ENCODE measurements at places on chromosomes 13 and 19.

- DNase-seq: peak; percentile 23
Observed at GRCh38 chr19:48836089-48837017, at the start of gene HSD17B14. Gene HSD17B14, minus strand, starts transcription at chr19:48836491. Its CDS starts 80 bp downstream, at chr19:48836411.

- no peak for DNase-seq
Observed at GRCh38 chr19:32709032-32709431, 10.5 kb upstream of the TDRD12 start.

DNA sequence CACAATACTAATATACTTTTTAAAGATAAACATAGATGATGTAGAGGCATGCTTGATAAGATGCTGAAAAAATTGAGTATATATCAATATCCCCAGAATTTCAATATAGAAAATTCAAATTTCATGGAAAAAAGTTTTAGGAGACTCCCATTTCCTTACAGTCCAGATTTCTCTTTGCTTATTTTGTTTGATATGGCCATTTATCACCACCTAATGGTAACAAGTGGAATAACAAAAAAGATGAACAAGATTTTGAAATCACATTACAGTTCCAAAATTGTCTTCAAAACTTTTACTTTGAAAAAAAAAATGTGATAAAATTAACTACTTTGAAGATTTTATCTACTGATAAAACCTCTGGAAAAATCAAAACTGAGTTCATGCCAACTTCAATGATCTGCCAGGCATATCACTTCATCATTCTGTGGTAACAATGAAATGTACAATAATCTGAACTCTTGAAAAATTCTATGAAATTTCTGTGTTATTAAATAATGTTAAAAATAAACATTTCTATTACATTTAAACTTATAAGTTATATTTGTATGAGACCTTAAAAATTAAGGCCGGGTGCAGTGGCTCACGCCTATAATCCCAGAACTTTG is 17.5 kb downstream of the MIPEP start:
- DNase-seq: peak; percentile 38

- no peak for DNase-seq
Observed at GRCh38 chr13:95822303-95822702, 145.4 kb downstream of the DNAJC3 start.

DNA sequence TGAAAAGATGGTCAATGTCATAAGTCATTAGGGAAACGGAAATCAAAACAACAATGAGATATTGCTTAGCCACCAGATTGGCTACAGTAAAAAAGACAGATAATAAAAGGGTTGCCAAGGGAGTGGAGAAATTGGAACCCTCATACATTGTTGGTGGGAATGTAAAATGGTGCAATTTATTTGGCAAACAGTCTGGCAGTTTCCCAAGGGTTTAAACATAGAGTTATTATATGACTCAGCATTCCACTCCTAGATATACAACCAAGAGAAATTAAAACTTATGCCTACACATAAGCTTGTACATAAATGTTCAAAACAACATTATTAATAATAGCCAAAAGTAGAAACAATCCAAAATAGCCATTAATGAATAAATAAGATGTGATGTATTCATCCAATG is 9.9 kb upstream of the ZNF227 start:
- DNase-seq: no peak

DNA sequence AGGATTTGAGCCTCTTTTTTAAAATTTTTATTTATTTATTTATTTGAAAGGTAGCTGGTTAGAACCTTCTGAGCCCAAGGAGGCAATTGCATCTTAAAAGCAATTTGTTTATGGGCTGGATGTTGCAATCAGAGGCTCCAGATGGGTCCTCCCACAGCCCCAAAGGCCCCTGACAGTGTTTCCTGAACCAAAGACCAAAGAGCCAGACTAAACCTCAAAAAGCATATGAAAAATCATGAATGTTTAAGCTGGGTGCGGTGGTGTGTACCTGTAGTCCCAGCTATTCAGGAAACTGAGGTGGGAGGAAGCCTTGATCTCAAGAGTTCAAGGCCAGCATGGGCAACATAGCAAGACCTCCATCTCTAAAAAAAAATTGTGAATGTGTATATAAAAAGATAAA is 67.8 kb upstream of the RGCC start:
- no peak for DNase-seq

DNA sequence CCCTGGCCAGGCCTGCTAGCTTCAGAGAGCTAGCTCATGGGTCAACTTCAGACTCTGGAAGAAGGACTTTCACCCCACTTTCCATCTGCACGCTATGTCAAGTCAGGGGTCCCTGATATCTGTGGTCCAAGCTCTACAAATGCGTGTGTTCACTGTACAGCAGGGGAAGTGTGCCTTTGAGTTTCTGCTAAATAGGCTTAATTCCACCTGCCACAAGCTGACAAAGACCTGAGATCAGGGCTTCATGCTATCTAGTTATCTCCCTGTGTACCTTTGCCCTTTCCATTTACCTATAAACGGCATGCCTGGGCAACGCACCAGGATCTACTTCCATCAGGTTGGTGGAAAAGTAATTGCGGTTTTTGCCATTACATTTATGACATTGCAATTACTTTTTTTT is 10.7 kb upstream of the SULT2A1 start:
- no peak for DNase-seq

DNA sequence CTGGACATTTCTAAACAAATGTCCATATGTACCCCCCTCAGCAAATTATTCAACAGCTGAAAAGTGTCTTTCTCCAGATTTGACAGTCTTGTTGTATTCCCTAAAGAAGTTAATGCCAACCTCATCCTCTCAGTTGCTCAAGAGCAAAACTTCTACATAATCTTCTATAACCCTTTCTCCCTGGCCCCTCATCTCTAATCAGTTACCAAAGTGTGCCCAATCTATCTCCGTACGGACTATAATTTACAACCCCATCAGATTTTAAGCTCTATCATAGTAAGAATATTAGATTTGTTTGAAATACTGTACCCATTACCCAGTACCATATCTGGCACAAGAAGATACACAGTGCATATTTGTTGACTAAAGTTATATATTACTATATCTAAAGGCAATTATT is 101.5 kb downstream of the FGF14 start:
- no peak for DNase-seq

DNA sequence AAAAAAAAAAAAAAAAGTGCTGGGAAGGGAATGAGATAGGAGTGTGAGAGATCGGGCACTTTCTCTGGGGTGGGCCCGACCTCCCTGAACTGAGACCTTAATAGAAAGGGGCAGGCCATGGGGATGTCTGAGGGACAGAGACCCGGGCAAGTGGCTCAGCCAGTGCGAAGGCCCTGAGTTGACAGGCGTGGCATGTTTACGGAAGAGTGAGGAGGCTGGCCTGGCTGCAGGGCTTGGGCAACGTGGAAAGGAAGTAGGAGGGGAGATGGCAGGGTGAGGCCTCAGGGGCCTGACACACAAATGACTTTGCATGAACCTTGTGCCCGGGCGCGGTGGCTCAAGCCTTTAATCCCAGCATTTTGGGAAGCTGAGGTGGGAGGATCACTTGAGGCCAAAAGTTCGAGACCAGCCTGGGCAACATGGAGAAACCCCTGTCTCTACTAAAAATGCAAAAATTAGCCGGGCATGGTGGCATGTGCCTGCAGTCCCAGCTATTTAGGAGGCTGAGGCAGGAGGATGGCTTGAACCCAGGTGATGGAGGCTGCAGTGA is 13.9 kb downstream of the FCHO1 start:
- no peak for DNase-seq

GRCh38 chr19:49642492-49643035 is 555 bp downstream of the SCAF1 start:
- no peak for DNase-seq

DNA sequence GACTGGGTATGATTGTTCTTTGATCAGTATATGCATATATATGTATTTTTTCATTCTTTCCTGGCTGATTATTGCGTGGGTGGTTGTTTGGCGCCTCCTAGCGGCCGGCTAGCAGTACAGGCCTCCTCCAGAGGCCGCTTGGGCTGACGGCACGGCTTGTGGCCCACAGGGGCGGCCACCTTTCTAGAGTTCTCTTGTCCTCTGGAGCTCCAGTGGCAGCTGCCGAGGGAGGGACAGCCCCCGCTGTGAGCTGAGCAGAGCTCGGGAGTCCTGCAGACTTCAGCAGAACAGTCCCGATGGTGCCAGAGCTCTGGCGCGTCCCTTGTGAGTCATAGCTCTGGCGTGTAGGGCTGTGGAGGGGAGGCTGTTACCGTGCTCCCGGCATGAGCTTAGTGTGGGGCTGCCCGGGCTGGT is 22.5 kb upstream of the ZNF429 start:
- DNase-seq: no peak

DNA sequence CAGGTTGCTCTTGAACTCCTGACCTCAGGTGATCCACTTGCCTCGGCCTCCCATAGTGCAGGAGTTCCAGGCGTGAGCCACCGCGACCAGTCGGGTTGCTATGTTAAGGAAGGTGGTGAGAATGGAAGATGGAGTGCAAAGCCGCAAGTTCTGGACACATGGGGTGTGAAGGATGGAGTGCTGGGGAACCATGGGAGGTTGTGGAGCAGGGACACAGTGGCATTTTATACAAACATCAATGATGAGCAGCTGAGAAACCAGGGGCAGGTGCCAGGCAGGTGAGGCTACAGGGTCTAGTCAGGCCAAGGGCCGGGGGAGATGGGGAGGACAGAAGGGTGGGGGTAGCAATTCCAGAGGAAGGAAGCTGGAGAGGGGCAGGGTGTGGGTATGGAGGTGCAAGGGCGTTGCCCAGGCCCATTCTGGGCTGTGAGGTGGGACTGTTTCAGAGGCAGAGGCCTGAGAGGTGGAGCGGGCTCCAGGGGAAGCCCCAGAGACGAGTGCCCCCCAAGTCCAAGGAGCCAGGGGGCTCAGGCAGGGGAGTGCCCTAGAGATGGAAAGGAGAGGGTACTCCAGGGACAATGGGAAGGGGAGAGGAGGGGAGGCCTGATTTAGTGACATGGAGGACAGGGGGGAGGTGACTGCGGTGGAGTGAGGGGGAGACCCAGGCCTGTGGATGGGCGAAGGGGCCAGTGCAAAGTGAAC is 1.9 kb upstream of the RAX2 start:
- no peak for DNase-seq

DNA sequence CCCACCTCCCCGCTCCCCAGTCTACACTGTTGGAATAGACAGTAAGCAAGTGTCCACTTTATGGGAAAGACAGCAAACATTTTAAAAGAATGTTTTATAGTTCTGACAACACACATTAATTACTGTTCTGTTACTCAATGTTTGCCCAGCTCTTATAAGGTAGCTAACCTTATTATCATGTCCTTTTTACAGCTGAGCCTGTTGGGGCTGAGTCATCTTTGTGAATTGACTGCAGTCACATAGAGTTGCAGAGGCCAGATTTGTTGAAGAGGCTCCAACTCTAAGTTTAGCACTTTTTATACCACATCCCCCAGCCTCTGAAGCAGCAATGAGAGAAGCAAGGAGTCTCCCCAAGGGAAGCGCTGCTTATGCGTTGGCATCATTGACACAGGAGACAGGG is 76.2 kb downstream of the C13orf42 start:
- DNase-seq: peak; percentile 4

DNA sequence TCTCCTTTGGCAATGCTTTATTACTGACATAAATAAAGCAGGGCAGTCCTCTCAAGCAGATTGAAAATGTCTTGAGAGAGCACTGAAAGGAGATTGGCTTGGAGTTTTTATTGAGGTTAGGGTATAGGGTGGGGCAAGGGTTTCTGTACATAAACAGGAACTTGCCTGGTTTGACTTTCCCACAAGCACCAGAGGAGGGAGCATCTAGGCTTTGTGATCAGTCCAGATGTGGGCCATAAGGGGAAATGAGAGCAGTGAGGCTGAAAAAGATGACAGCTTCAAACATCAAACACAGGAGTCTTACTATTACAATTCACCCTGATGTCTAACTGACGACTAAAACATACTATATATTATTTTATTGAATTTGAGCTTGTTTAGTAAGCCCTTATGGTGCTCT is 260.9 kb downstream of the MTUS2 start:
- no peak for DNase-seq

- no peak for DNase-seq
Observed at GRCh38 chr13:45194081-45194939, 6.5 kb downstream of the KCTD4 start.

DNA sequence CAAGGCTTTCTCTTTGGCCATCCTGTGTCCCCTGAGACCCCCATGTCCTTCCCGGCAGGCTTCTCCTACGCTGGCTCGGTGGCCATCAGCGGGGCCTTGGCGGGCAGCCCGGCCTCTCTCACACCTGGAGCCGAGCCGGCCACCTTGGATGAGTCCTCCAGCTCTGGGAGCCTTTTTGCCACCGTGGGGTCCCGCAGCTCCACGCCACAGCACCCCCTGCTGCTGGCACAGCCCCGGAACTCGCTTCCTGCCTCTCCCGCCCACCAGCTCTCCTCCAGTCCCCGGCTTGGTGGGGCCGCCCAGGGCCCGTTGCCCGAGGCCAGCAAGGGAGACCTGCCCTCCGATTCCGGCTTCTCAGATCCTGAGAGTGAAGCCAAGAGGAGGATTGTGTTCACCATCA is 14.2 kb downstream of the PLEKHJ1 start:
- DNase-seq: no peak

DNA sequence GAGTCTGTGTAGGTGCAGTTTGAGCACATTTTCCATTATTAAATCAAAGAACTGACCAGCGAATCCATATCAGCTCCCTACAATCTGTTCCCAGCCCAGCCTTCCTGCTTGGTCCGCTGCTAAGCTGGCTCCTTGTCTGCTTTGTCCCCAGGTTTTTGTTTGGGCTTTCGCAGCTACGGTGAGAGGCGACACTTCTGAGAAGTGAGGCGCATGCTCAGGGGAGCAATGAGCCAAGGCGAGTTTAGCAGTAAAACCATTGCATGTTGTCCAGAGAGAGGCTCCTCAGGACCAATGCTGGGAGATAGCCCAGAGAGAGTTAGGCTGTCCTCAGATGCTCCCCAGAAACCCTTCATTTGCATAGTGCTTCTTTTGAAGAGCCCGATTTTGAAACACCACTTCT is 162.0 kb downstream of the ITGBL1 start:
- DNase-seq: no peak

GRCh38 chr13:97856304-97856675 is 97.2 kb upstream of the IPO5 start:
- DNase-seq: no peak

DNA sequence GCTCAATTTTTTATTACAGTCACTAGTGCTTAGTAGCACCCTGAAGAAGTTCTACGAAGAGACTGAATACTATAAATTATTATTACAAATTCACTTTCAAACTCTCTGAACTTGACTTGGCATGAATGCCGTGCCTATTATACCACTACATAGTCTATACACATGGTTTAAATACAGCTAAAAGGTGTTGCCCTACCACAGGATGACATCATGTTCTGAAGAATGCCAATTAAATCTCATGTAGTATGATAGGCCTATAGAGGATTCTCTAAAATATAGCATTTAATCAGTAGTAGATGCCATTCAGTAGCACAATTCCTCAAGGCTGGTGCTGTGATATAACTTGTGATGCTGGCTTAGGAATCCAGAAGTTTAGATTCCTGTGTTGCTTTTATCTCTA is 16.7 kb upstream of the POSTN start:
- no peak for DNase-seq

- no peak for DNase-seq
Observed at GRCh38 chr13:31441800-31442510, 242.2 kb downstream of the B3GLCT start.
